Endothelial cell of umbilical vein (primary cell): ENCODE measurements at places on chromosomes 2 and 18.

GRCh38 chr18:8536231-8536630 lies 73.0 kb upstream of the RAB12 start:
- H3K27me3 ChIP-seq, result no peaks in the 10 kb centered on the region
- H3K4me3 ChIP-seq, result no peak overlapping the region
- H3K4me1 ChIP-seq, result no peaks in the 10 kb centered on the region
- DNase-seq, result no peak
- H3K36me3 ChIP-seq, result no peaks in the 10 kb centered on the region
- H3K27ac ChIP-seq, result no peak overlapping the region

DNA sequence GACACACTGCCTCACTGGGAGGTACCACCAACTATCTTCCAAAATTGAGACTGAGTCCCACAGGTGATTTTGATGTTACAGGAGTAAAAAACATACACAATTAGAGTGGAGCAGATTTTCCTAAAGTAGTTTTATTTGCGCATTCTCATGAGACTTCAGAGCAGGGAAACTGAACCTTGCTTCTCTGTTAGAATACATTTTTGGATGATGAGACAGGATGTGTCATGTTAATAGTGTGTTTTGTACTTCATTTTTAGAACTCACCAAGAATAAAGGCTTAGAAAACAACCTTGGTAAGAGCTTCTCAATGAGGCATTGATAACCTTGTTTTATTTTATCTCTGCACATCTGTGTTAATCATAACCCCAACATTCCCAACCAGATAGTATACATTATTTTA lies 310.2 kb upstream of the GALNT5 start:
- H3K4me1 ChIP-seq, result no peaks in the 10 kb centered on the region
- no peak overlapping the region for H3K4me3 ChIP-seq
- H3K27ac ChIP-seq, result no peak overlapping the region
- H3K36me3 ChIP-seq, result no peaks in the 10 kb centered on the region

DNA sequence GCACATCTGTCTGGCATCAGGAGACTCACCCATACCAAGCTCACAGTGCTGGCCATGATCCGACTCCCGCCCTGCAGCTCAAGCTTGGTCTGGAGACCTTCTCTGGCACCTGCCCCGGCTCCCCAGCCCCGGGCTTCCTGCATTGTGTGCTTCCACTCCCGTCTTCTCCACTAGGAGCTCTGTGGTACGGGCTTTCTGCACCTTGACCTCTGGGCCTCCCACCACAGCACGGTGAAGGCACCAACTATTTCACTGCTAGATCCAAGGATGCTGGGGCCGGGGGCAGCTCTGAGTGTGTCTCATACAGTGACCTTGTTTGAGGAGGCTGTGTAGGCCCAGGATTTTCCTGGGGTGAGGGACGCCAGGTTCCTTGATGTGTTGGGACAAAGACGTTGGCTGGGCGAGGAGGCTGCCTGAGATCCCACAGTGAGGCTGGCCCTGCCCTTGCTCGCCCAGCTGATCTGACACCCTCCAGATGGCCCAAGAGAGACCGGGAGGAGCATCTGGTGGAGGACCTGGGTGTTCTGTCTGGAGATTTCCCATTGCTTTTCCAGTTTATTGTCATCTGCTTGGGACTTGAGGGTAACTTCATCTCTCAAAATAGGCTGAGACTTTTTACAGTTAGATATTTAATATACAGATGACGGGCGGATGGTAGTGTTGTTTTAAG lies 64.0 kb downstream of the HPCAL1 start:
- H3K4me3 ChIP-seq, result no peak overlapping the region
- DNase-seq, result no peak
- H3K4me1 ChIP-seq, result no peaks in the 10 kb centered on the region
- no peaks in the 10 kb centered on the region for H3K36me3 ChIP-seq

DNA sequence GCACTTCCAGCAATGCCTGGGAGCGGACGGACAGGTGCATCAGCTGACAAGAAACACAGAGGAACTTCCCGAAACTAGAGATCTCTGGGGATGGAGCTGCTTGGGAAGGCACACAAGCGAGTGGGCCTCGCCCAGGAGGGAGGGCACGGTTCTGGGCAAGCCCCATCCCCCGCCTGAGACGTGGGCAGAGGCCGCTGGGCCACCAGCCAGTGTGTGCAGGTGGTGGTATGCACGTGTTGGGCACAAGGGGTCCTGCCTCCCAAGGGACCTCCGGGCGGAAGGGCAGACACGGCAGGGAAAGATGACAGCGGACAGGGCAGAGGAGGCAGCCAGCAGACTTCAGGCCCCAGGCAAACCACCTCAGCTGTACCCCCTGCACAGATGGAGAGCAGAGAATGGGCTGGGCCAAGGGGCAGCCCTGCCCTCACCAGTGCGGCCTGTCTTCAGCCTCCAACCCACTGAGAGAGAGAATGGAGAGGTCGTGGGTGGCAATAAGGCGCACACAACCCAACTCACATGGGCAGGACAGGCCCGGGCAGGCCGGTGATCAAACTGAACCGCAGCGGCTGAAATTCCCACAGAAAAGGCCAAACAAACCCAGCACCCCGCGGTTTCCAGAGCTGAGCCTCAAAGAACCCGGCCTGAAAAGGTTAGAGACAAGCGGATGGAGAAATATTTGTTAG lies 51.2 kb downstream of the HDAC4 start:
- DNase-seq, result no peak
- H3K27me3 ChIP-seq, result no peaks in the 10 kb centered on the region
- no peak overlapping the region for H3K27ac ChIP-seq

GRCh38 chr2:29293830-29294438 lies 178.7 kb downstream of the CLIP4 start:
- H3K4me3 ChIP-seq, result no peak overlapping the region
- no peaks in the 10 kb centered on the region for H3K4me1 ChIP-seq
- no peak overlapping the region for H3K27ac ChIP-seq

DNA sequence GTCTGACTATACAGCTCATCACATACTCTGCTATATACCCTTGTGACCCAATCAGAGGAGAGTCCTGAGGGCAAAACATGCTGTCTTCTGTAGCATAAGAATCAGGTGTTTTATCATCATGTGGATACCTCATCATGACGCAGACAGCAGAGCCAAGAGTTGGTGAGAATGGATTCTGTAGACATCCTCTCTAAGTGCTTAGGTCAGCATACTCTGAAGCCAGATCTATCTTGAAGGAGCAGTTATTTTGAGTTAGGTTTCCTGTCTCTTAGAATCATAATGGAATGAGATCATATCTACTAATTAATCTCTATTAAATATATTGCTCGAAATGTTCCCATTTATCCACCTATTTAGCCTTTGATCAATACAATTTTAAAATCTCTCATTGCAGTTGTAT lies 190.2 kb upstream of the KCNH7 start:
- DNase-seq, result no peak
- no peaks in the 10 kb centered on the region for H3K27me3 ChIP-seq
- H3K27ac ChIP-seq, result no peak overlapping the region
- H3K36me3 ChIP-seq, result no peaks in the 10 kb centered on the region
- no peak overlapping the region for H3K4me3 ChIP-seq

DNA sequence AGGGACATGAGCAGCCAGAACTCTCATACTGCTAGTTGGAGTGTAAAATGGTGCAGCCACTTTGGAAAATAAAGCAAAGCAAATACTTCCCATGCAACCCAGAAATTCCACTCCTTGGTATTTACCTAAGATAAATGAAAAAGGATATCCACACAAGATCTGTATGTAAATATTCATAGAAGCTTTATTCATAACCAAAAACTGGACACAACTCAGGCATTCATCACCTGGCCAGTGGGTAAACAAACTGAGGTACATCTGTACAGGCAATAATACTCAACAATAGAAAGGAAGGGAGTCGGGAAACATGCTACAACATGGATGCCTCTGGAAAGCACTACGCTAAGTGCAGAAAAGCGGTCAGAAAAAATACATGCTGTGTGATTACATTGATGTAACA lies 2.5 kb upstream of the LOXHD1 start:
- no peak overlapping the region for H3K27ac ChIP-seq
- H3K4me1 ChIP-seq, result no peaks in the 10 kb centered on the region
- no peak overlapping the region for H3K4me3 ChIP-seq
- no peak for DNase-seq
- H3K36me3 ChIP-seq, result no peaks in the 10 kb centered on the region

- H3K4me3 ChIP-seq, result no peak overlapping the region
- H3K36me3 ChIP-seq, result no peaks in the 10 kb centered on the region
- no peaks in the 10 kb centered on the region for H3K4me1 ChIP-seq
- DNase-seq, result no peak
Measured at GRCh38 chr2:202101026-202101579, 28.0 kb downstream of the KIAA2012 start.

GRCh38 chr18:70058916-70059315 lies 111.2 kb upstream of the CD226 start:
- H3K27me3 ChIP-seq, result no peaks in the 10 kb centered on the region
- H3K36me3 ChIP-seq, result no peaks in the 10 kb centered on the region
- no peak overlapping the region for H3K4me3 ChIP-seq
- H3K4me1 ChIP-seq, result no peaks in the 10 kb centered on the region
- DNase-seq, result no peak

DNA sequence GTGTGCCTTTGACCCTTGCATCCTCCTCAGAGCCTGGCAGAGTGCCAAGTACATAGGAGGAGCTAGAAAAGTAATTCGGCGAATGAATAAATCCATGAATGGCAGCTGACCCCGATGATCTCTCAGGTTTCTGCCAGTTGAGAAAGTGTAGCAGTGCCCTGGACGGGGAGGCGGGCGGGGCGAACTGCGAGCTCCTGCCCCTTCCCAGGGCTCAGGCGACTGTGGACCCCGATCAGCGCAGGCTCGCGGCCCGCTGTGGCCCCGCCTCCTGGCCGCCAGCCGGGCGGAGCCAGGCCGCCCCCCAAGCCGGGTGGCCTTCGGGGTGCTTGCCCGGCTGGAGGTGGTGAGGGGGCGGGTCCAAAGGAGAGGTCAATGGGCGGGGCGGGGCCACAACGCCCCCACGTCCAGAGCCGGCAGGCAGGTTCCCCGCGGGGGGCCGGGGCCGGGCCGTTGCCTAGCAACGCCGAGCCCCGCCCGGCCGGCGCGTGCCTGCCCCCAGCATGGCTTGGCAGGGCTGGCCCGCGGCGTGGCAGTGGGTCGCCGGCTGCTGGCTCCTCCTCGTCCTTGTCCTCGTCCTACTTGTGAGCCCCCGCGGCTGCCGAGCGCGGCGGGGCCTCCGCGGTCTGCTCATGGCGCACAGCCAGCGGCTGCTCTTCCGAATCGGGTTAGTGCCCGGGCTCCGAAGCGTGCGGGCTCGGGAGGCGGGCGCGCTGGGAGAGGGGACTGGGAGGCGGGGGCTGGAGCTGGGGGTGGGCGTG lies 30.6 kb upstream of the TMBIM1 start:
- H3K4me1 ChIP-seq, result peaks cover 24% of the 10 kb centered on the region
- H3K36me3 ChIP-seq, result no peaks in the 10 kb centered on the region
- peak; percentile 95 for DNase-seq

DNA sequence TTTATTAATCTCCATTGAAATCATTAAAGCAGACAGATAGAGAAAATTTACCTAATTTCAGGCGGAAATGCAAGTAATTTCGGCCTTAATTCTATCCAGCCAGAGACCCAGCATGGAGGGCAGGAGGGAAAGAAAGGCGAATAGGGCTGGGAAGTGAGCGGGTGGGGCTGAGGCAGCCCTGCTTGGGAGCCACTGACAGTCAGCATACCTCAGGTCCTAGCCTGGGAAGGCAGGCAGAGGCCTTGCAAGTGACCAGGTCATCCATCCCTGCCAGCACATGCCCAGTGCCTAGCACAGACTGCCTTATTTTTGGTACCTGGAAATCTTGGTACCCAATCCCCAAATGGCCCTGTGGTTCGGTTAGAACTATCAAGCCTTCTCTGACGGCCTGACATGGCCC lies 1.5 kb downstream of the GDF7 start:
- peaks cover 48% of the 10 kb centered on the region for H3K27me3 ChIP-seq
- no peaks in the 10 kb centered on the region for H3K36me3 ChIP-seq
- peak overlapping the region; percentile 46 for H3K4me3 ChIP-seq
- DNase-seq, result no peak

DNA sequence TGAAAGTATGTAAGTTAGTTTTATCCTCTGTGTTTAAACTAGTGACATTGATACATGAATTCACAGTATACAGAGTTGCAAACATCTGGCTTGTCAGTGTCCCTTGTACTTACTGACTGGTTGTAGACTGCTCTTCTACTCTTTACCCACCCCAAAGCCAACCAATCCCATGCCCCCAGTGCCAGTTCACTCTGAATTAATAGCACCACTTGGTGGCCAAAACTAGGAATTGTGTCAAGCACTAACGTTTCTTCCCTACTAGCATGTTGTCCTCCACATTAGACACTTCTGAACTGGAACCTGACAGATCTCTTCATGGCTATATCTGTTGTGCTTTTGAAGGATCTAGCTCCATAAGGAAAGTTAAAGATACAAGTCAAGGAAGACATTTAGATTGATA lies 27.2 kb upstream of the OTX1 start:
- no peak overlapping the region for H3K27ac ChIP-seq
- H3K27me3 ChIP-seq, result no peaks in the 10 kb centered on the region
- H3K36me3 ChIP-seq, result no peaks in the 10 kb centered on the region
- H3K4me3 ChIP-seq, result no peak overlapping the region
- peak; percentile 67 for DNase-seq
- peaks cover 3% of the 10 kb centered on the region for H3K4me1 ChIP-seq

GRCh38 chr2:54551123-54551756 lies 95.1 kb downstream of the SPTBN1 start:
- no peaks in the 10 kb centered on the region for H3K36me3 ChIP-seq
- H3K27ac ChIP-seq, result no peak overlapping the region
- H3K4me3 ChIP-seq, result no peak overlapping the region
- H3K27me3 ChIP-seq, result no peaks in the 10 kb centered on the region
- DNase-seq, result no peak

GRCh38 chr2:64062840-64063239 lies 43.6 kb upstream of the VPS54 start:
- no peaks in the 10 kb centered on the region for H3K27me3 ChIP-seq
- no peaks in the 10 kb centered on the region for H3K36me3 ChIP-seq
- peak; percentile 65 for DNase-seq
- peaks cover 24% of the 10 kb centered on the region for H3K4me1 ChIP-seq
- no peak overlapping the region for H3K4me3 ChIP-seq
- H3K27ac ChIP-seq, result peak overlapping the region; percentile 99

- no peak for DNase-seq
- no peaks in the 10 kb centered on the region for H3K27me3 ChIP-seq
- H3K4me1 ChIP-seq, result peaks cover 50% of the 10 kb centered on the region
- H3K4me3 ChIP-seq, result no peak overlapping the region
Measured at GRCh38 chr2:71464389-71464788, 11.0 kb downstream of the DYSF start.

DNA sequence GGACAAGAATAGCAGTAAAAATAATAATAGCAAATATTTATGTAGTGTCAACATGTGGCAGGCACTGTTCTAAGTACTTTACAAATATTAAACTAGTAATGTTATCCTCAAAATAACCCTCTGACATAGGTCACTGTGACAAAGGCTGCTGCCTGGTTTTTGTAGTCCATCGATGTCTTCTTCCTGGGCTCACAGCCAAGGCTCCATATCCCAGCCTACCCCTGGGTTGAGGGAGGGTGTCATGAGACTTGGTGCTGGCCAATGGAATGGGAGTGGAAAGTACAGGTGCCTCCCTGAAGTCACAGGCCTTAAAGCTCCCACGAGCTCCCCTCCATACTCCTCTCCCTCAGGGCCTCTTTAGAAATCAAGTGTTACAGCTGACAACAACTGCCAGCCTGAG lies 159.3 kb downstream of the CYRIA start:
- H3K36me3 ChIP-seq, result no peaks in the 10 kb centered on the region
- no peak overlapping the region for H3K27ac ChIP-seq
- no peaks in the 10 kb centered on the region for H3K4me1 ChIP-seq
- no peak for DNase-seq

GRCh38 chr18:30566877-30567276 lies 475.7 kb downstream of the DSC3 start:
- no peak overlapping the region for H3K27ac ChIP-seq
- H3K36me3 ChIP-seq, result no peaks in the 10 kb centered on the region
- DNase-seq, result no peak
- H3K4me1 ChIP-seq, result no peaks in the 10 kb centered on the region

GRCh38 chr2:143697744-143698143 lies 568.5 kb downstream of the ARHGAP15 start:
- no peak for DNase-seq
- H3K4me1 ChIP-seq, result no peaks in the 10 kb centered on the region
- no peak overlapping the region for H3K4me3 ChIP-seq
- H3K27ac ChIP-seq, result no peak overlapping the region
- H3K36me3 ChIP-seq, result no peaks in the 10 kb centered on the region
